ENCODE measurements at places on chromosomes 11 and 22.
A peak's percentile ranks its signal among the peaks of the same experiment; 100 is the strongest.

DNA sequence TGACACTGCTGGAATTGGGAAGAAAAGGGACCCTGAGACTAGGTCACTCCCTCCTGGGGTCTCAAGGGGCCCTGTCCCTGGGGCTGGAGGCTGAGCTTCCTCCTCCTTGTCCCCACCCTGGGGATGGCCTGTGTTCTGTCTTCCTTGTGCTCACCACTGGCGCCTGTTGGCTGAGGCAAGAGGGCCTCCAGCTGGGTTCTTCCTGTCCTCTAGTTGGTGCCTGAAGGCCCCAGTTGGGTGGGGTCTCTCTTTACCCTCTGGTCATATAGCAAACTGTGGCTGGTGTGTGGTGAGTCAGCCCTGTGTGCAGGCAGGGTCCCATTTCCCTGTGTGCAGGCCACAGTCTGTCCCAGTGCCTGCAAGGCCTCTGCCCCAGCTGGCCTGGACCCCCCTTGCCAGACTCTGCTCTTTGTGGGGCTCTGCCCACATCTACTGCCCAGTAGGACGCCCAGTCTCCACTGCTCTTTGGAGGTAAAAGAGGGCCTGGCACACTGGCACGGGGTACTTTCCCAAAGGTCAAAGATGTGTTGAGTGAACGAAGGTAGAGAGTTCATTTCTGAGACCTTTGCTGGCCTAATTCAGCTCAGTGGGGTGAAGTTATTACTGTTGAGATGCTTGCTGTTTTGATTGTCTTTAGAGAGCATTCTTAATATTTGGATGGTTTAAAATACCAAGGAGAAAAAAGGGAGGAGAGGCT is 55.1 kb upstream of the CLDN5 start:
- no peak for DNase-seq

GRCh38 chr11:69573761-69574607 is 67.0 kb upstream of the CCND1 start:
- no peak for DNase-seq

DNA sequence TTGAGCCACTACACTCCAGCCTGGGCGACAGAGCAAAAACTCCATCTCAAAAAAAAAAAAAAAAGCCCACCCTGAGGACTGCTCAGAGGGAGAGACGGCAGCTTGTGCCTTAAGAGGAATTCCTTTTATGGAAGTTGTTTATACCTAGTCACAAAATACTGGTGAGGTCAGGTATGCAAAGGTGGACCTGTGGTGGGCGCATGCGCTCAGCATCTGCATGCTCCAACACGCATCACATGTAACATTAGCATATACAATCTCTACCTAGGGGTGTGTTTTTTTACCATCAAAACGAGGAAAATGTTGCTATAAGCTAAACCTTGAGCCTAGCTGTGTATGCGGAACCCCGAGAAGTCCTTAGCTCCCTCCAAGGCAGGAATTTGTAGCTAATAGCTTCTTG is 6.8 kb upstream of the SART1 start:
- no peak for DNase-seq

DNA sequence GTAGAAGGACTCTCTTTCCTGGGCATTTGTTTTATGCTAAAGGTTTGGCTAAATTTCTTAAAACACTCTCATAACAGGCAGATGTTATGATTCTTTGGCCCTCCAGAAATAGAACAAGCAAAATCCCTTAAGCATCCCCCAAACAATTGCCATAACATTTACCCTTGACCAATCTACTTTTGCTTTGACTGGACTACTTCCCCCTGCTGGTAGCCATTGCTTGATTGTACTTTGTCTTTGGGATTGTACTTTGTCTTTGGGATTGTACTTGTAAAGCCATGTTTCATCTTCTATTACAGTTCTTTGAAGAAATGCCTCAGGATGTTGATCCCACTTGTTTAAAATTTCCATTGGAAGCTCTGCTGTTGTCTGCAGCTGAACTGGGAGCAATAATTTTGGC is 53.3 kb upstream of the GLYAT start:
- no peak for DNase-seq

DNA sequence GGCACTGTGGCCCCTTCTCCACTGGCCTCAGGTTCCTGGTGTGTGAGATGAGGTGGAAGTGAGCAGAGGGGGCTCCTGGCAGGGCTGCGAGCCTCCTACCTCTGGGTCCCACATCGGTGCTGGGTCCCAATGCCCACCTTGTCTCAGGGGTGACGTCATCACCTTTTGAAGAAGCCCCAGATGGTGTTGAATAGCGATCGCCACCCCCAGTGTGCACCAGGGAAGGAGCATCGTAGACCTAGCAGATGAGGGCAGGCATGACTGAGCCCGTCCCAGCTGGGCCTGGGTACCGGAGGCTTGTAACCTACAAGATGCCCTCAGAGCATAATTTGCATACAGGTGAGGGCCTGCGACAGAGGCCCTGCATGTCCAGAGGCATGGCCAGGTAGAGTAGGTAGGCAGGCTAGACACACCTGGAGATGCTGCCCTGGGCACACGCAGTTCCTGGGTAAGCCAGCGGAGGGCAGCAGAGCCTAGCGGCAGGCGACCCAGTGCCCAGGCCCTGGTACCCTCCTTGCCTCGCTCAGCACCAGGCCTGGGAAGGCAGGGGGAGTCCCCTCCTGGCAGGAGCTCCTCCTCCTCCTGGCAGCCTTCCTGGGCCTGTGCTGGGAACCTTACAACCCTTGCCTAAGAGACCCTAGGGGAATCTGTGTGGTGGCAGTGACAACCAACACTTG is 52.5 kb downstream of the TPCN2 start:
- DNase-seq = peak; percentile 69

GRCh38 chr11:3199537-3200295 is 18.9 kb downstream of the MRGPRG start:
- DNase-seq = no peak

DNA sequence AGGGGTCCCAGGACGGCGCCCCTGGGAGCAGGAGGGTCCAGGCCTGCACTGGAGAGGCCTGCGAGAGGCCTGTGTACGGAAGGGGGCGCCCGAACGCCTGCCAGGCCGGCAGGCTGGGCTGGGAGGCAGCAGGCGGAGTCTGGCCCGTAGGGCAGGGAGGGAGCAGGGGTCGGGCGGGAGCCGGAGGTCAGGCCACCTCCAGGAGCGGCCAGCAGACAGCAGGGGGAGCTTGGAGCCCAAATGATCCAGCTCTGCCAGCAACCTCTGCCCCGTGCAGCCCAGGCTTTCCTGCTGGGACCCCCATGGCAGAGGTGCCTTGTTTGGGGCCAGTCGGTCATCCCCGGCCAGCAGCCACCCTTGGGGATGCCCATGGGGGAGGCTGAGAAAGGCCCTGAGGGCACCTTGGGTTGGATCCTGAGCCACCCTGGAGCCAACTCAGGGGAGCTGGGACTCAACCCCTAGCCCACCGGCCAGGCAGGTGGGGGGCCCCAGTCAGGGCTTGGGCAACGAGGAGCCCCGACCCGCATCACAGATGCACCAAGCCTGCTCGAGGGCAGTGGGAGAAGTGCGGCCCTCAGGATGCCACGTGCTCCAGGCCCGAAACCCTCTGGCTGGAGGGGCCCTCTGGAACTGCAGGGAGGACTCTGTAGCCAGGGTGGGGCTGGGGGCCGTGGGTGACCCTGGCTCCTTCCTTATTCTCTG is 9.6 kb upstream of the SYT8 start:
- no peak for DNase-seq

GRCh38 chr11:44998051-44998450 is 47.4 kb upstream of the TP53I11 start:
- DNase-seq = no peak

DNA sequence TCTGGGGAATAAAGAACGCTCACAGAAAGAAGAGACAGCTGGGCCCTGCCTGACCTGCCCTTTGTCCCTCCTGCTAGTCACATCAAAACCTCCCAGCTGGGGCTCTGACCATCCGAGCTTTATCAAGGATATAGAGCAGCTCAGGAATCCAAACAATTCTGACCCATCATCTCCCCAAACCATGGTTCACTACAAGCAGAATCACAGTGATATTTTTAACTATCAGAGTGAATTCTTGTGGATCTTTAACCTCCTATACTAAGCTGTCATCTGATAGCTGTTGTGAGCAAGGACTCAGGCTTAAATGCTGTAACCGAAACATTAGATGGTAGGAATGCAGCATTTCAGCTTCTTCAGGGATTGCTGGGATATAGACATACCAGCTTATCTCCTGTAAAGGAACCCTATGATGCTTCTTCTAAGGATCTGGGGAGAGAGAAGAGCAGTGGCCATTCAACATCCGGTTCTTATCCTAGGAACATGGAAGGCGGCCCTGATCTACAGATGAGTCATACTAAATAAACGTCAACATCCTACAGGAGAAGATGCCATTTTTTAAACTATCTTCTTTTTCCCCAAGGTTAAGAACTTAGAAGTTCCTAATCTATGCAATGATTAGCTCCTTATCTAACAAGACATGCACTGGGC is 84.7 kb upstream of the AKIP1 start:
- peak; percentile 81 for DNase-seq

DNA sequence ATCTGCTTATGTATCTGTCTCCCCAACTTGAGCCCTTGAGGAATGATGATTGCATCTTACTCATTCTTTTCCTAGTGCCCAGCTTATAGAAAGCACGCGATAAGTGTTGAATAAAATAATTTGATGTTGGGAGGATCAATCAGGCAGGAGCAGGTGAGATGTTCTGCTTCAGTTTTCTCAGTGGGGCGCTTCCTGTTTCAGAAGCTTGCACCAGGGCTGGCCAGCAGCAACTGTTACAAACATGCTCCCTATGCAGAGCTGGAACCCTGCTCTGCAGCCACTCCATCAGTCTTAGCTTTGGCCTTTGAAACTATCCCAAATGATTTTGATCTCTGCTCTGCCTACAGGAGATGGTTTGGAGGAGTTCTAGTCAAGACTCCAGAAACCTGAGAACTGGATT is 3.9 kb downstream of the ENDOD1 start:
- no peak for DNase-seq

DNA sequence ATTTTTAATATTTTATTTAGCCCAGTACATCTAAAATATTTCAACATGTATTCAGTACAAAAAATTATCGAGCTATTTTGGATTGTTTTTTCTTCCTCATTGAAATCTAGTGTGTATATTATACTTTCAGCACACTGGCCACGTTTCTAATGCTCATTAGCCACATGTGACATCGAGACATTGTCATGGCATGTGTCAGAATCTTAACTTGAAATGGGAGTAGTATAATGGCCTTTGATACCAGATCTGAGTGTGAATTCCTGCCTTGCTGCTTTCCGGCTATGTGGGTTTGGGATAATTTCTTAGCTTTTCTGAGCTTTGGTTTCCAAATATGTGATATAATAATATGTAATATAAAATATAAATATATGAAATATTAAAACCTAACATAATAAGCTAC is 54.3 kb downstream of the BCL2L13 start:
- no peak for DNase-seq

- no peak for DNase-seq
Observed at GRCh38 chr22:47017245-47017644, 254.8 kb downstream of the TBC1D22A start.

- peak; percentile 17 for DNase-seq
Observed at GRCh38 chr22:19579880-19580279, 55.7 kb upstream of the CLDN5 start.

GRCh38 chr11:80362563-80363340 is 921.9 kb upstream of the TENM4 start:
- DNase-seq = no peak

- DNase-seq = no peak
Observed at GRCh38 chr11:8298801-8299786, 35.4 kb upstream of the LMO1 start.

GRCh38 chr11:105070306-105070705 is 25.2 kb upstream of the CARD16 start:
- DNase-seq = no peak

GRCh38 chr22:45884201-45885062 is 92.5 kb downstream of the WNT7B start:
- DNase-seq = peak; percentile 8

GRCh38 chr11:94636388-94636949 is 69.3 kb downstream of the PIWIL4 start:
- DNase-seq = no peak

DNA sequence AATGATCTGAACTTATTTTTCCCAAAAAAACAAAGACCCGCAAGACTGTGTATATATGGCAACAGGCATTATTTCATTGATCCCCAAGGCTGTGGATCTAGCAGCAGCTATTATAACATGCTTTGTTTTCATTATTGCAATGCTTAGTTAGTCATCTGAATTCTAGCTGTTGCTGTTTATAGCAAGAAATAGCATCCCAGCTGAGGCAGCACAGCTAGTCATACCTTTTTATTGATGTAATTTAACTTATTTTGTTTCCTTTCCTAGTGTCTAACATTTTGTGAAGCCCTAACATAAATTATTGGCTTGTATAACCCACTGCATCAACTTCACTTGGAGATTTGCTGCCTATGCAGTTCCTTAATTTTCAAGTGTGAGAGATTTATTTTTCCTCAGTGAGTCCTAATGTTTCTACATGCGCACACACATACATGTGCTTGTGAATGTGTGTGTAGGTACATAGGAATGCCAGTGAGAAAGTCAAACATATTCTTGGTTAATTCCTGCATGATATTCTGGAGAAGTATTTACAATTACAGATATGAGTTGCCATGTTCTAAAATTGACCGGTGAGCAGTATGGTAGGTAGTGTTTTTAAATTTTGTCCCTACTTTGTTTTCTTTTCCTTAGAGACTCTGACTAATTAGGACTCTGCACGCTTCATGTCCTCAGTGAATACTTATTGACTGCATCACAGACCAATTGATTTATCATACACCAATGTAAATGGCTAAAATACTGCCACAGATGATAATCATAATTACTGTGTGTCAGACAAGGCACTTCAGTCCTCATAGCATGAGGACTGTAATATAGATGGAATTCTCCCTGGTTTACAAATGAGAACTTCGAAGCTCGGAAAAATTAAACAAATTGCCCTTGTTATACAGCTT is 119.3 kb downstream of the WNT11 start:
- no peak for DNase-seq

DNA sequence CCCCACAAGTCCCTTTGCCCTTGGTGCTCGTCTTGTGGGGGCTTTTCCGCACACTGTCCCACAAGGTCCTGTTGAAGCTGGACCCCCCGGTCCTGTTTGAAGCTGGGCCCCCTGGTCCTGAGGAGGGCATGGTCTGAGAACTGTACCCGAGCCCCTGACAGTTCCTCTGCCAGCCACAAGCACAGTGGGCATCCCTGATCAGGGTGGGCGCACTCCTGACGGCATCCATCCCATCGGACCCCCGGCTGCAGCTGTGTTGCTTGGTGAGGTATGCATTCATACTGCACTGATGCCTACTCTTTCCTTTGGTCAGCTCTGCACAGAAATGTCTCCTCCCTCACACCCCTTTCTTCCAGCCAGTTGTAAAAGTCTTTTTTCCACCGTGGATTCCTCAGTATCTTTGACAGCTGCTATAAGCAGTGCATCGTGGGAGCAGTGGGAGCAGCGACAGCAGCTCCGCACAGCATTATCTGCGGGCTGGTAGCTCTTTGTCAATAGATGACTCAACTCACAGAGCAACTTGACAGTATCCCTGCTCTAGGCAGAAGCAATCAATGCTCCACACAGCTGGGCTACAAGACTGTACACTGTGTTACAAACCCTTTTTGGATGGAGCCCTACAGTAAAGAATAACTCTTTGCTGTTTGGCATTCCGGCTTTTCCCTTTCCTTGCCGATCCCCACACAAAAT is 1030.8 kb upstream of the CCDC90B start:
- peak; percentile 31 for DNase-seq

GRCh38 chr11:130455483-130456127 is 7.2 kb downstream of the ADAMTS15 start:
- no peak for DNase-seq
